ENCODE measurements at places on chromosomes 2 and 18.

GRCh38 chr2:121099329-121100290 lies 185.4 kb downstream of the TFCP2L1 start:
- no peak for DNase-seq

DNA sequence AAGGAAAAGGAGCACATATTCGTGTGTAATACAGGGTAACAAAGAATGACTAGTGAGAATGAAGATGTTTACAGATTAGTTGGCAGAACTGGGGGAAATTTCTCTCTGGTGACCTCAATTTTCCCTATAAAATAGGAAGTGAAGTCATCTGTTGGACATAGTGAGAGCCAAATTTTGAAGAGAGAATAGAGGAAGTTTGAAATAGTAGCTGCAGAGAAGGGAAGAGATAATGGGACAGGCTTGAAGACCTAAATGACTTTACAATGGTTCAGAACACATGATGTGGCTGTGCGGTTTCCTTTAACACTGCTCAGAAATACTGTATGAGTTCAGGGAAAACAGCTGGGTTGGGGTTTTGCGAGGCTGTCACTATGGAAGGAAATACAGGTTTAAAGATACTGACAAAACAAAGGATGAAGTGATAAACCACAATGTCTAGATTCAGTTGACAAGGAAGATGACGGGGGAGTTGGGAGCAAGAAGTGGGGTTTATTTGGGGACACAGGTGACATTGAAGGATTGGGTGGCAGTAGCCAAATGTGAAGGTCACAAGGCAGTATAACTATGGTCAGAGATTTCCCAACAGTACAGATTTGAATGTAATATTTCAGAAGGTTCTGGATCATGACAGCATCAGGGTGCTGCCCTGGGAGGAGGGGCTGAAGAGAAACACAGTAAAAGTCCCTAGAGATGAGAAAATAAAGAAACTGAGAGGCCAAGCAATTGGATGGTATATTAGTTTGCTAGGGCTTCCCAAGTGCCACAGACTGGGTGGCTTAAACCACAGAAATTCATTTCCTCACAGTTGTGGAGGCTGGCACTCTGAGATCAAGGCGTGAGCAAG lies 82.6 kb upstream of the TANK start:
- peak; percentile 76 for DNase-seq

- peak; percentile 81 for DNase-seq
Observed at GRCh38 chr18:63161761-63162195, 157.8 kb downstream of the BCL2 start.

- no peak for DNase-seq
Observed at GRCh38 chr2:39735648-39736047, 43.4 kb downstream of the THUMPD2 start.

DNA sequence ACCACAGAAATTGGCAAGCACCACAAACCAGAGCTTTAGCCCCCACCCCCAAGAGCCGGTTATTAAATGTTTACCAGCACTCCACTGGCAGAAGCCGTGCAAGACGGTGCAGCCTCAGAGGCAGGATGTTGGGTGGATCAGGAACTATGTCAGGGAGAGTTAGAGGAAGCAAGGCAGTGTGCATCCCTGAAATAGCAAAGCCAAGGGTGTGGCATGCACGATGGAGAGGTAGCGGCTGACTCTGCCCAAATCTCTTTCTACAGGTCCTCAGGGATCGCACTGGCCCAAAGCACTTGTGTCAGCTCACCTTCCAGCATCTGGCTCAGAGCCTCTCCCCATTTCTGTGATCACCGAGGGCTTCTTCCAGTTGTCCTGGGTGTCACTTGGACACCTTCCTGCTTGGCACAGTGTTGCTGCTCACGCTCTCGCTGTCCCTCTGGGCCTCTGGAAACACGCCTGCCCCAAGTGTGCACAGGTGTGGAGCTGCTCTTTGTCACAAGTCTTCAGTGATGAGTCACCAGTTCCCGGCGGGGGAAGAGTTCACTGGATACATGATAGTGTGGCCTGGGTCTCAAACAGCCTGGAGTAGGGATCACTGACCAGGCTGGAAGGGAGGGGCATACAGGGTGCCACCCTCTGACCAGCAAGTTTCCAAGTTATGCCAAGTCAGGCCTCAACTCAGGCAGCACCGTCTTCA lies 17.3 kb upstream of the B3GNT7 start:
- DNase-seq = no peak

- DNase-seq = no peak
Observed at GRCh38 chr2:1743396-1744150, 742 bp downstream of the PXDN start.

All from stimulated activated CD8-positive, alpha-beta memory T cell treated with anti-CD3 and anti-CD28 coated beads, Interleukin-4, amount 100 ng/mL, for 48 hours (primary cell).